Keratinocyte (primary cell): ENCODE measurements at places on chromosomes 7 and 10. TPM values are rescaled to one million over a fixed set of nuclear protein-coding genes. Genes with fewer than 3 reads are reported as not detected.

DNA sequence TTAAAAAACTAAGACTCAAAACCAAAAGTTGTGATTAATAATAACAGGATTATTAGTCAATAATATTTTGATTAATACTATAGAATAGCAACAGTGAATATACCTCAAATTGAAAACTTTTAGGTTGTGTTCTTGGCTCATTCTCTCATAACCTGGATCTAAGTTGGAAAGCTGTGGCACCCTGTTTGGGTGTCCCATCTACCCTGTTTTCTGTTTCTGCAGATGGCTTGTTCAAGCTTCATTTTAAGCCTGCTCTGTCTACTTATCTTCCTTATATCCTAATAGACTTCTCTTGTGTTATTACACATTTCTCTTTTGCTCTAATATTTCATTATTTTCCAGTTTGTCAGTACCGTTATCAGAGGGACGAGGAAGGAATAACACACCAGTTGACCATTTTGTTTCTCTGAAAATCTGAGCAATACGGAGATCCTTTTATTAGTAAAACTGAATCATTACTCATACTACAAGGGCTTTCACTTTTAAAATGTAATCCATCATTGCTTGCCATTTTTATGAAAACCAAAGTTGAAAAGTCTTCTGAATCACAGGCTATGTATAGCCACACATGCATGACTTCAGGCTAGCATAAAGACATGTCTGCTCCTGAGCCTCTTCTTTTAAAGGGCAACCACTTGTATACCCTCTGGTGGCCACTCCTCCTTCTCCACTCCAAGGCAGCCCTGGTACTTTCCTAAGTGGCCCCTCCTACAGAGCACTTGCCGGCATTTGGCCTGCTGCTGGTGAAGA is 22.3 kb downstream of the COX15 start:
- peak; percentile 45 for DNase-seq

Gene GTPBP10
- polyA plus RNA-seq = 14.0 to 26.6 TPM (median 17.0 TPM) in 3 replicates

GRCh38 chr7:82443547-82444219 is at the start of gene CACNA2D1:
TSS of gene CACNA2D1 (minus strand) at chr7:82443777.
- no peak for DNase-seq

Gene SP8
- 0.03 to 0.17 TPM (median 0.16 TPM) in 3 replicates for polyA plus RNA-seq
